NCI-H2081 treated with DMSO at 0.1 percent for 48 hours (cell line): ENCODE measurements at places on chromosomes 1 and 21.

DNA sequence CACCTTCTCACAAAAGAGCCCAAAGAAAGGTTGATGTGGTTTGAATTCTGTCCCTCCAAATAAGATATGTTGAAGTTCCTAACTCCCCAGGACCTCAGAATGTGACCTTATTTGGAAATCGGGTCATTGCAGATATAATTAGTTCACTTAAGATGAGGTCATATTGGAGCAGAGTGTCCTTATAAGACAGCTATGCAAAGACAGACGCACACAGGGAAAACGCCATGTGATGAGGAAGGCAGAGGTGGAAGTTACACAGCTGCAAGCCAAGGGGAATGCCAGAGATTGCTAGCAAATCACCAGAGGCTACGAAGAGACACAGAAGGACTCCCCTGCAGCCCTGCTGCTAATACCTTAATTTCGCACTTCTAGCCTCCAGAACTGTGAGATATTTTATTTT, 5.2 kb upstream of the ABCB10 start:
- no peak for DNase-seq

DNA sequence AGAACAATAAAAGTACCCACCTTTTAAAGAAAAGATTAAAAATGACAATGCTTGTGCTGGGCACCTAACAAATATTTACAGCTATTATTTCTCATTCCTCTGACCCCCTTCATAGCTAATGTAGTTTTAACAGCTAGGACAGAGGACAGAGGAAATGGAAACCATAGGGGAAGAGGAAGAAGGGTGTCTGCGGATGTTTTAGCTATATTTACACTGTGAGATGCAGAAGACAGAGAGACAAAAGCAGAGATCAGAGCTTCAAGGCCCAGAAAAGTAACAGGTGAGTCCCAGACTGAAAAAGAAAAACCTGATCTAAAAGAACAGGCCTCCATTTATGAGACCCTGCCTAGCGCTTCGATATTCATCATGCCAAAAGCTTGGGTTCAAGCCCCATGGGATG, 72.0 kb downstream of the ZNF281 start:
- no peak for DNase-seq

- no peak for DNase-seq
These were observed 2.6 kb downstream of the HFM1 start for GRCh38 chr1:91402023-91402422.

DNA sequence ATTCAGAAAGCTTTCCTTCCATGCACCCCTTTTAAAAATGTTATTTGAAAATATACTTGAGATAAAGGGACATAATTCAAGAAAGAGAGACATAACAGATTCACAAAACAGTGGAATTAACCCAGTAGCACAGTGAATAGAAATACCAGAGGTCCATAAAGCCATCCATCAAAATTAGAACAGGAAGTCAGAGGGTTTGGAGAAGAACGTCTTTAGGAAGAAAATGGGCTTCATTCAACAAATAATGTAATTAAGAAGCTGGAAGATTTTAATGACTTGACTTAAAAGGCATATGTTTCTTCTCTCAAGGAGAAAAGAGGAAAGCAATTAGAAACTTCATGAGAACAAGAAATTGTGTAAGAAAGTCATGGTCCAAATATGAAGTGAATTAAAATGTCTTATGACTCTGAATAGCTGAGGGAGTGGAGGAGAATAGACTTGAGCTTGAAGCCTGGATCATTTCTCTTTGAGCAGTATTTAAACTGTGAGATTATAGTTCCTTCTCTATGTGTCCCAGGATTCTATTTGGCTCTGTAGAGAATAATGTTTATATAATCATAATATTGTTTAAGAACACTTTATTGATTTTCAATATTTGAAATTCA, 7.9 kb upstream of the HCRTR1 start:
- no peak for DNase-seq

- DNase-seq: no peak
These were observed 17.3 kb downstream of the RYR2 start for GRCh38 chr1:237059244-237059643.

DNA sequence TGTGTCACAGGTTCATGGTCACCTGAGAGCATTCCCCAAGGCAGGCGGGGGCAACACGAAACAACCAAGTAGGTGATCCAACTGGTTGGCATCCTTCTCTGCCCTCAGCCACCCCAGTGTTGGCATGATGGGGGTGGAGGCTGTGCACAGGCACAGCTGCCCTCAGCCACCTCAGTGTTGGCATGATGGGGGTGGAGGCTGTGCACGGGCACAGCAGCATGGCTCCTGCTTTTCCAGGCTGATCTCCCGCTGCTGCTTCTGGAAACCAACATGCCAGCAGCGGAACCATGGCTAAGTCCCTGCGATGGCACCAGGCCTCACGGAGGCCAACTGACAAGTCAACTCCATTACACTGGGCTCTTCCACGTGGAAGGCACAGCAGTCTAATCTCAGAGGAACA, 447.8 kb downstream of the PTPRU start:
- no peak for DNase-seq

- DNase-seq: no peak
These were observed 106.7 kb upstream of the SOD1 start for GRCh38 chr21:31552826-31553225.

DNA sequence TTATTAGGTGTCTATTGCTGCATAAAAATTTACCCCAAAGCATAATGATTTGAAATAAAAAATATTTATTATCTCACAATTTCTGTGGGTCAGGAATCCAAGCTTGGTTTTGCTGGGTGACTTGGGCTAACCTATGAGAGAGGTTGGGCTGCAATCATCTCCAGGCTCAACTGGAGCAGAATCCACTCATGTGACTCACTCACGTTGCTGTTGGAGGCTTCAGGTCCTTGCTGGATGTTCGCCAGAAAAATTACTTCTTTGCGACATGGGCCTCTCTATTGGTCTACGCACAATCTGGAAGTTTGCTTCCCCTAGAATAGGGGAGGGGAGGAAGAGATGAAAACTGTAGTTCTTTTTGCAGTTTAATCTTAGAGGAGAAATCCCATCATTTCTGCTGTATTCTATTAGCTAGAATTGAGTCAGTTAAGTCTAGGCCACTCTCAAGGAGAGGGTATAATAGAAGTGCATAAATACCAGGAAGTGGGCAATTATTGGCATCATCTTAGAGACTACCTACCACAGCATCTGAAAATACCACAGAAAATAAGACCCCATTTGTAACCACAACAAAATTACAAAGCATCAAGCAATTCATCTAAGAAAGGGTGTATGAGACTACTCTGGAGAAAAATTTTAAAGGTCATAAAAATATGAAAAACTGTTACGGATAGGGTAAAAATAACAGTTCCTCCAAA, 5.7 kb upstream of the FASLG start:
- no peak for DNase-seq

DNA sequence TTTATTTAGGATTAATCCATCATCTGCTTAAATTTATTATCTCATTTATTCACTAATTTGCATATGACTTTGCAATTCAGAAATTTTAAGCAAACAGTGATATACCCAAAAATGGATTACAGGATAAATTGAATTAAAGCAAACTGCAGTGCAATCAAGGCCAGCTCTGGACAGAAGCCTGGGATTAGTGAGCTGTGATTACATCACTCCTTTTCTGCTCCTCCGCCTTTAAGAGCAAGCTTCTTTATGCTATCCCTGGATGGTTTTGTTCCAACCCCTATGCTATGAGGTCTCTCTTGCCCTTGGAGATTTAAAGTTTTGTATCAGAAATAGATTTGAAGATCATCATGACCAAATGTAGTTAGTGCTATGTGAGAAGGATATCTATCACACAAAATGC, 32.6 kb downstream of the GPR52 start:
- no peak for DNase-seq

DNA sequence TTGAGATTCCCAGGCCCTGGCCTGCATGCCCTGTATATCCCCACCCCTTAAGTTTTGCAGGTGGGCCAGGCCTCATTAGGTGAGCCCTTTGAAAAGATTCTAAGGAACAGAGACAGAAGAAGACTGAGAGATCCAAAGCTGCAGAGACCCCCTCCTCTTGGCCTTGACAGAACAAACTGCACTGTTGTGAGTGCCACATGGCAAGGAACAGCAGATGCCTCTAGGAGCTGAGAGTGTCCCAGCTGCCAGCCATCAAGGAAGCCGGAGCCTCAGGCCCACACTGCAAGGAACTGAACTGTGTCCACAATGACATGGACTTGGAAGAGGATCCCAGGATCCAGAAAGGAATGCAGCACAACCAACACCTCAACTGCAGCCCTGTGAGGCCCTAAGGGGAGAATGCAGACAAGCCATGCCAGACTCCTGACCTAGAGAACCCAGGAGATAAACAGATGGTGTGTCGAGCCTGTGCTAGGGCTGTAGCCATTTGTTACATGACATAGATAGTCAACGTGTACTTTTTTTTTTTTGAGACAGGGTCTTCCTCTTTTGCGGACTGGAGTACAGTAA, 182.7 kb downstream of the AJAP1 start:
- DNase-seq: no peak

GRCh38 chr1:39625462-39626273, 13.8 kb downstream of the HEYL start:
- no peak for DNase-seq

- no peak for DNase-seq
These were observed 17.0 kb downstream of the AGT start for GRCh38 chr1:230696722-230697437.

DNA sequence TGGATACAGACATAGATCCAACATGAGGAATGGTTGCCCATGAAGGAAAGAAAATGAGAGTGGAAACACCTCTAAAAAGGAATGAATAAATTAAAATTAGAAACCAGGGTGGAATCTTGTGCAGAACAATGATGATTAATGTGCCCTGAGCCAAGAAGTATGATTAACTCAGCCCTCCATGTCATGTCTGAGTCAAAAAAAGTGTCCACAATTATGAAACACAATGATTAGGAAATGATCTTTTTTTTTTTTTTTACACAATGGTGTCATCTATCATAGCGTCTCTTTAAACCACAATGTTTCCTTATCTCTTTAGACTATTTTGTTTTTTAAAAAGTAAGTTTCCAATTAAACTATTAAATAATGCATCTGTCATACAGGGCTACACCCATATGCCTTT, 78.9 kb upstream of the RAB4A start:
- no peak for DNase-seq

GRCh38 chr1:39788426-39788757, 273 bp downstream of the BMP8B start:
- no peak for DNase-seq

DNA sequence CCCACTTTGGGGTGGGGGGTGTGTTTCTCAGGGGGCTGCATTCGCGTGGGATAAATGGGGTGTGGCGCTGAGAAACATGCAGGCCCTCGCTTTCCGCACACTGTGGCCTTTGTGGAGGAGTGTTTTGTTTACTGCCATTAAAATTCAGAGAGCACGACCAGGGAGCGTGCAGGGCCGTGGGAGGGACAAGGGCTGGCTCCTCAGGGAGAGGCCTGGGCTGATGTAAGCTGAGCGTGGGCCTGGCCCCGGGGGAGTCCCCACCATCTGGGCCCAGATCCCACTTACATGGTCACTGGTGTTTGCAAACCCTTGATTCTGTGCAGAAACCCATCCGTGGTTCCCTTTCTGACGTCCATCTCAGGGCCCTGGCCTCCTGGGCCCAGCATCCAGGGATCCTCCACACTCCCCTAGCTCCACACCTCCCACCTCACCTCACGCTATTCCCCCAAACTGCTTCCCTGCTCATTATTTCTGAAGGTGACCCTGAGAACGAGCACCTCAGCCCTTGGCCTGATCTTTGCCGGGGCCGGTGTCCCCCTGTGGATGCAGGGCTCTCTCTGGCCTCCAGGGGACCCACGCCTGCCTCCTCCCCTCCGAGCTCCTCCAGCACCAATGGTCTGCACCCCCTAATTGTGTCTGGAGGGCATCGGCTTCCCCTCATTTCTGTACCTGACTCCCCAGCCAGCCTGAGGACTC, 92.5 kb upstream of the SIM2 start:
- DNase-seq: no peak

DNA sequence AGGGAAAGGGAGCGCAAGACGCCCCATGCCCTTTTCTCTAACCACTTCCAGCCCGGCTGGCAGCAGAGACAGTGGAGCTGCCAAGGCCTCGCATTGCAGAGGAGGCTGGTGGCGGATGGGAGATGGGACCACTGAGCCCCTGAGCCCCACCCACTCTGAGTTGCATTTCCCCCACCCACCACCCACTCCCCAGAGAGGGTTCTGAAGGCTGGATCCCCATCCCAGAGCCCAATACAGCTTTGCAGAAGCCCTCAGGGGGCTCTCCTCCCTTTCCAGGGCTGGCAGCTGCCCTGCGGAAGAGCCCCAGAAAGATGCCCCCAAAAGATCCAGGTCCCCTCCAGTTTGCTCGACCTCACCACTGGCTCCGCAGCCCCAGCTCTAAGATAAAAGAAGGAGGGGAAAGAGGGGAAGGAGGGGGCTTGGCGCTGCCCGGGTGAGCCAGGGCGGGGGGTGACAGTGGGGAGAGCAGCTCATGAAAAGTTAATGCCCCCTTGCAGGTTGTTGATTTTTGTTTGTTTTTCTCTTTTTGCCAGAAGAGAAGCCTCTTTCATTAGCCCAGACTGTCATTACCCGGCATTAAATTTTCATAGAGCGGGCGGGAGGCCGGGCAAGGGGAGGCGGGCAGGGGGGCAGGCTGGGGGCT, 38.4 kb upstream of the CASZ1 start:
- DNase-seq: peak; percentile 63

DNA sequence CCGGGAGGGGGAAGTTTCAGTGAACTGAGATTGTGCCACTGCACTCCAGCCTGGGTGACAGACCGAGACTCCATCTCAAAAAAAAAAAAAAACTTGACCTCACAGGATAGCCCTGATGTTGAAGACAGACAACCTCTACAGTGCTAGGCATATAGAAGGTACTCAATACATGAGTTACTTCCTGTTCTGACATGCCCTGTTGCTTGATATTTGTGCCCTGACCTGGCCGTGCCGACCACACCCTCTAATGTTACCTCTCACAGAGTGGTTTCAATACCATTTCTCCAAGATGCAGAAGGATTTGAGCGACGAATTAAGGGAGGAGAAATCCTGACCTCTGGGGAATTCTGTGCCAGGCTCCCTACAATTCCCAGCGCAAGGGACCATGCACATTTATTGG, 5.2 kb downstream of the PTAFR start:
- DNase-seq: no peak
